Suprapubic skin (tissue), 4 donors: ENCODE measurements at places on chromosomes 11 and 22. TPM values are rescaled to one million over a fixed set of nuclear protein-coding genes. Genes with fewer than 3 reads are reported as not detected.

- H3K36me3 ChIP-seq, result no peaks in the 10 kb centered on the region
- H3K27me3 ChIP-seq, result no peaks in the 10 kb centered on the region
- H3K4me1 ChIP-seq, result peaks cover 45% of the 10 kb centered on the region
- peak; percentile 56 for DNase-seq
- no peak overlapping the region for H3K4me3 ChIP-seq
Observed at GRCh38 chr22:19878461-19879245, 24.0 kb upstream of the GNB1L start.

GRCh38 chr11:73189315-73189714, 28.8 kb upstream of the P2RY2 start:
- no peaks in the 10 kb centered on the region for H3K36me3 ChIP-seq
- H3K27ac ChIP-seq, result no peak overlapping the region
- DNase-seq, result no peak
- H3K4me1 ChIP-seq, result peaks cover 69% of the 10 kb centered on the region
- no peaks in the 10 kb centered on the region for H3K27me3 ChIP-seq

DNA sequence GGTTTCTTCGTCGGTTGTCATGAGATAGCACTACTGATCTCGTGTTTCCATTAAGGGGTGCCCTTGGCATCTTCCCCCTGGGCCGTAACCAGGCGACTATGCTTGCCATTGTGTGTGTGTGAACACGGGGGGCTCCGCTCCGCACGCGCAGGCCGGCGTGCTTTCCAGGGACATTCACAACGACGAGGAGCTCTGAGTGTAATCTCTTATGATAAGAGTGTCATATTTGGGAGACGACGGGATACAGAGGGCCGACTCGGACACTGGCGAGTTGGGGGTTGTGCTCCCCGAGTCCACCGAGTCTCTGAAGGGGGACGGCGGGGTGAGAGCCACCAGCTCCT, 170.9 kb upstream of the CTSC start:
- H3K27me3 ChIP-seq, result peaks cover 43% of the 10 kb centered on the region
- H3K36me3 ChIP-seq, result no peaks in the 10 kb centered on the region
- H3K4me1 ChIP-seq, result peaks cover 10% of the 10 kb centered on the region
- no peak for DNase-seq

GRCh38 chr11:76234416-76235232, 28.3 kb upstream of the WNT11 start:
- H3K27me3 ChIP-seq, result no peaks in the 10 kb centered on the region
- H3K27ac ChIP-seq, result peak overlapping the region; percentile 90
- peak overlapping the region; percentile 63 for H3K4me3 ChIP-seq

DNA sequence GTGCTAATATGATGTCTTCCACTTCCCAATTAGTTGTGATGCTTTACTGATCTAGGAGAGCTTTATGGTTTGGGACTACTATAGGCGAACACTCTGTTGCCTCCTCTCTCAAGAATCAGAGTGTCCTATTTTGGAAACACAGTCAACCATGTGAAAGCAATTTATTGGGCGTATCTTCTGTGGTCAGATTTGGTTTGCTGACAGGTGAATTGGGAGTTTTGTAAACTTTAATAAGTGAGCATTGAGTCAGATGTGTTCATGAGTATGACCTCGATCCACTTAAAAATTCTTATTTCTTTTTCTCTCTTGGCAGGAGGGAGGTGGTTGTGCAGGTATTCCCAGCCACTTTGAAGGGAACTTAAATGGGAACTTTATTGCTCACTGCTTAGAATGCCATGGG, 4.4 kb downstream of the CAT start:
- no peak overlapping the region for H3K27ac ChIP-seq
- peaks cover 30% of the 10 kb centered on the region for H3K4me1 ChIP-seq
- no peak overlapping the region for H3K4me3 ChIP-seq

GRCh38 chr11:60994541-60995080, 23.1 kb downstream of the CD6 start:
- H3K27me3 ChIP-seq, result peaks cover 9% of the 10 kb centered on the region
- no peaks in the 10 kb centered on the region for H3K36me3 ChIP-seq
- DNase-seq, result no peak
- peaks cover 14% of the 10 kb centered on the region for H3K4me1 ChIP-seq

- peaks cover 3% of the 10 kb centered on the region for H3K4me1 ChIP-seq
- no peaks in the 10 kb centered on the region for H3K36me3 ChIP-seq
- no peak for DNase-seq
- no peaks in the 10 kb centered on the region for H3K27me3 ChIP-seq
- no peak overlapping the region for H3K27ac ChIP-seq
- H3K4me3 ChIP-seq, result no peak overlapping the region
Observed at GRCh38 chr22:29901354-29901753, 18.4 kb downstream of the MTMR3 start.

GRCh38 chr11:106785913-106786650, 232.2 kb downstream of the GUCY1A2 start:
- no peak overlapping the region for H3K4me3 ChIP-seq
- H3K27me3 ChIP-seq, result no peaks in the 10 kb centered on the region
- H3K27ac ChIP-seq, result no peak overlapping the region
- no peak for DNase-seq

DNA sequence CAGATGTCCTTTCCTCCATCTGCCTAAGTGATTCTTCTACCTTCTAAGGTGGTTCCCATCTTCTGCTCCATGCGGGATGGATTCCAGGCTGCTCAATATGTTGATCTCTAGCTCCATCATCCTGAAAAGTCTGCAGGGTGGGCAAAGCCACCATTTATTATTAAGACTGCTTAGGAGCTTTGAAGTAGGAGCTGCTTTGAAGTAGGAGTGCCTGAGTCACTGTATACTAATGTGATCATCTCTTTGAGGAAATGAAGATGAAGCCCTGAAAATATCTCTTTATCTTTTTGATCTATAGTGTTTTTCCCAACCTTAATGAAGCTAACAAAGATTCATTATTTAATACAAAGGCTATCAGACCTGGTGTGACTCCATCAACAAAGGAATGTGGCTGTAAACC, 13.1 kb downstream of the HEPHL1 start:
- DNase-seq, result no peak
- H3K4me3 ChIP-seq, result no peak overlapping the region
- no peaks in the 10 kb centered on the region for H3K36me3 ChIP-seq

DNA sequence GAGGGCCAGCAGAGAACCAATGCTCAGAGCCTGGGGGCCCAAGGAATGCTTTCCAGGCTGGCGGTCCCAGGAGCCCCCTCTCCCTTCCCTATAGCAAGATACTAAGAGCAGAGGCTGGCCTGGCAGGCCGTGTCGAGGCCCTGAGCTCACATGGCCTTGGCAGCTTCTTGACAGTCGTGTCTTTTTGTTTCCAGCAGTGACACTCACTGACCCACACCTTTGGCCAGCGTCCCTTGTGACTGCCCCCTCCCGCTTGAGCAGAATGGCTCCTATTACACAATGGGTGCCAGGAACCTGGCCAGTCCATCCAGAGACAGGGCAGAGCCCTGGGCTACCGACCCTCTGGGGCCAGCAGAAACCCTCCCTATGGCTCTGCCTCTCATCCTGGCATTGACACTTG, 6.4 kb upstream of the CCND1 start:
- H3K36me3 ChIP-seq, result no peaks in the 10 kb centered on the region
- DNase-seq, result no peak
- peaks cover 40% of the 10 kb centered on the region for H3K4me1 ChIP-seq
- no peak overlapping the region for H3K4me3 ChIP-seq

GRCh38 chr11:44593251-44593650, 27.8 kb downstream of the CD82 start:
- peaks cover 11% of the 10 kb centered on the region for H3K36me3 ChIP-seq
- no peak for DNase-seq
- no peaks in the 10 kb centered on the region for H3K27me3 ChIP-seq
- peaks cover 39% of the 10 kb centered on the region for H3K4me1 ChIP-seq
- no peak overlapping the region for H3K4me3 ChIP-seq

GRCh38 chr22:38656256-38657044, at the start of the genes CBY1 and FAM227A:
Gene CBY1, plus strand, starts transcription at chr22:38656638. Its CDS starts 11,417 bp downstream, at chr22:38668055.
Gene FAM227A, minus strand, starts transcription at chr22:38656392. Its CDS starts 6,224 bp downstream, at chr22:38650168.
- H3K4me3 ChIP-seq, result peak within 1 kb of the TSS; percentile 96
- peaks cover 25% of the 10 kb centered on the region for H3K4me1 ChIP-seq
- DNase-seq, result peak; percentile 94

MRGPRE gene
- not detected for total RNA-seq

KCNQ1 gene
- 0.91 TPM for total RNA-seq

SLC22A25 gene
- total RNA-seq, result not detected

MTNR1B gene
- not detected for total RNA-seq
